Effector CD8-positive, alpha-beta T cell (primary cell): ENCODE measurements at places on chromosomes 2 and 18.

- DNase-seq: no peak
Measured at GRCh38 chr18:54220406-54220805, 4.1 kb downstream of the MBD2 start.

DNA sequence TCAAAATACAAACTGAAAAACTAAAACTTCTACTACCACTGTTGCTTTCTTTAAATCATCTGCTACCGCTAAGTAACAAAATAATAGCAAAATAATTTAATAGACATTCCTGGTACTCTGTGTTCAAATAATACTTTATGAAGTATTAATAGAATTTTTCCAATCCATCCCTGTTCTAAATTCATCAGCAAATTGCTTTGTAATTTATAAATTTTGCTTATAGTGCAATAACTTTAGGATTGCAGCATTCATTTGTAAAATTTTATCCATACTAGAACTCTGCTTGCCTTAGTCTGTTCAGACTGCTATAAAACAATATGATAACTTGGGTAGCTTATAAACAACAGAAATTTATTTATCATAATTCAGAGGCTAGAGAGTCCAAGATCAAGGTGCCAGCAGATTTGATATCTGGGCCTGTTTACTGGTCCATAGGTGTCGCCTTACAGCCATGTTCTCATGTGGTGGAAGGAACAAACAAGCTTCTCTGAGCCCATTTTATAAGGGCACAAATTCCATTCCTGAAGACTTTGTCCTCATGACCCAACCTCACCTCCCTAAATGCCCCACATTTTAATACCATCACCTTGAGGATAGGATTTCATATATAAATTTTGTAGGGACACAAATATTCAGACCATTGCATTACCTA lies 415.1 kb upstream of the MAP2 start:
- no peak for DNase-seq

GRCh38 chr2:101830146-101830545 lies 132.6 kb downstream of the MAP4K4 start:
- DNase-seq: no peak

DNA sequence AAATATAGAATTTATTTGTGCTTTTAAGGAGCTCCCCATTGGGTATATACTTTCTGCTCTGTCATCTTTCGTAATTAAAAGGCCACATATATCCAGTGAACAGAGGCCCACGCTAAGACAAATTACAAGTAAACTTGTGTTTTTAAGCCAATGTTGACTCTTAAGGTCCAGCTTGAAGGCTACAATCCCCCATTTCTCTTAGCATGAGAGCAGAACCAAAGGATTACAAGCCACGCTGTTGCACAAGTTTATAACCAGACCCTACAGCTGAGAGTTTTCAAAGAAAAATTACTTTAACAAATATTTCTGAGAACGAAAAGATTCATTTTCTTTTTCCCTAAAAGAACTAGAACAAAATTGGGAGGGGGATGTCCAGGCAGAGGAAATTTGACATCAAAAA lies 471.0 kb downstream of the TXNL1 start:
- no peak for DNase-seq

DNA sequence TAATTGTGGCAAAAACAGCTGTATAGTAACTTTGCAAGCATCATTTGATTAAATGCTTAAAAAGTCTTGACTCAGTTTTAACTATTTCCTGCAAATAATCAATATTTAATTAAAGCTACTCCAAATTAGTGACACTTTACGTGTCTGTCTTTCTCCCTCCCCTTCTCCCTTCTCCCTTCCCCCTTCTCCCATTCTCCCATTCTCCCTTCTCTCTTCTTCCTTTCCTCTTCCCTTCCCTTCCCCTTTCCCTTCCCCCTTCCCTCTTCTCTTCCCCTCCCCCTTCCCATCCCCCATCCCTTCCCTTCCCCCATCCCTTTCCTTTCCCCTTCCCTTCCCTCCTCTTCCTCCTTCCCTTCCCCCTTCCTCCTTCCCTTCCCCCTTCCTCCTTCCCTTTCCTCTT lies 76.9 kb downstream of the MSH2 start:
- no peak for DNase-seq

- no peak for DNase-seq
Measured at GRCh38 chr2:8594731-8595427, 87.0 kb upstream of the ID2 start.
